ENCODE measurements at places on chromosomes 6 and 20.

DNA sequence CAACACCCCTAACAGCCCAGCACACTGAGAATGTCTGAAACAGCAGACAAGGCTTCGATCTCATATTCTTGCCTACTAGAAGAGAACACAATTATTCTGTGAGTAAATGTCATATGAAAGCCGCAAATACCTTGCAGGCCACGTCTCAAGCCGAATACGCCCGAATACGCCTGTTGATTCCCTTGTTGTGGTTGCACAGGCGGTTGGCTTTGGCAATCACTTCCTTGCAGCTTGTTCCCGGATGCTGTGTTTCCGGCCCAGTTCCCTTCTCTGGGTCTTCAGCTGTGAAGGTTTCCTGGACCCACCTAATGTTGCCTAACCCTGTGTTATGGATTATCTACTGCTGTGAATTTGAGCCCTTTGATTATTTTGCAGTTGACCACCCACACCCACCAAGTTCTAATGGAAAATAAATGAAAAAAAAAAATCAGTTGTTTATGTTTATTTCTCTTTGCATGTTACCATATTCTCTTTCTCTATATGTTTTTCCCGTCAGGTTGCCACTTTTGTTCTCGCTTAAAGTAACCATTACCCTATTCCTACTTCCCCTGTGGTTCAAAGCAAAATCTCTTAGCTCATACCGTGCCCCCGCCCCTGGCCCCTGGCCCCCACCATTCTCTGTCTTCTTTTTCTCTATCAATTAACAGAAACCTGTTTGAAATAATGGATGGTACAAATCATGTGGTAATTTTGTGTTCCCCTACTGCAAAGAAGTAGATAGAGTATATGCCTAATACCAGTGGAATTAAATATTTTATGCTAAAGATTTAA lies 172.4 kb downstream of the ADGB start:
- no peaks in the 10 kb centered on the region for H3K27me3 ChIP-seq
- no peaks in the 10 kb centered on the region for H3K36me3 ChIP-seq
- peak overlapping the region; percentile 7 for H3K4me3 ChIP-seq
- peak; percentile 66 for DNase-seq

DNA sequence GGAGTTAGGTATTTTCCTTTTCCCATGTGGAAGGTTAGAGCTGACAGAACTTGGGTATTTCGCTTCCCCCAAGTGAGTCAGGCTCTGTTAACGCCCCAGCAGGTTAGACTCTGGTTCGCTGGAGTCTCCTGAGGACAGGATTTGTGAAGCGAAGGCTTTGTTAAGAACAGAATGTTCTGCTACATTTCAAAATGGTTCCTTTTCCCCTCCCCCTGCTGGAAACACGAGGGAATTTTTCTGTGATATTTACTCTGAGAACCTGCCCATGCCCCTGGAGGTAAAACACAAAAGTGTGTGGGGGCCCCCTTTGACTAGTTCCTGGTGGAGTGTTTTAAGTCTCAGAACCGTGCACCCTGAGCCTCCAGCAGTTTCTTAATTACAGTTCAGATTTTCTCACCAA lies 731.4 kb upstream of the CITED2 start:
- no peaks in the 10 kb centered on the region for H3K36me3 ChIP-seq
- no peaks in the 10 kb centered on the region for H3K4me1 ChIP-seq
- no peak for DNase-seq
- H3K4me3 ChIP-seq: no peak overlapping the region
- no peaks in the 10 kb centered on the region for H3K27me3 ChIP-seq

DNA sequence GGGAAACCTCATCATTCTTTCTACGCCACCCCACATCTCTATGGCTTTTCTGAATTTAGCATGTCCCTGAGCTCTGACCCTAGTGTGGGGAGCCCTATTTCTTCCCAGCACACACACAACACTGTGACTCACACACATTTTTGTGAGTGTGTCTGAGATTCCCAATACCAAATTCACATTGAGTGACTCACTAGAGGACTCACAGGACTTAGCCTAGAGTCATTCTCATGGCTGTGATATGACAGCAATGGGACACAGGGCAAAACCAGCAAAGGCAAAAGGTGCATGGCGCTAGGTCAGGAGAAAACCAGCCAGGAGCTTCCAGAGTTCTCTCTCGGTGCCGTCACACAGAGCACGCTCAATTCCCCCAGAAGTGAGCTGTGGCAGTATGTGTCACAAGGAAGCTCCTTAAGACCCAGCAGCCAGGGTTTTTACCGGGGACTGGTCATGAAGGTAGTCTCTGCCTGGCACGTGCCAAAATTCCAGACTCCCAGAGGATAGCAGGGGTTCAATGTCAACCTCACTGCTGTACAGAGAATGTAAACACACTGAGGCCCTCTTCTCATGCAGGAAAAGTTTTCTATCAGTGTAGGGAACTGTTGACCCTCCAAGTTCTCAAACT lies 6.2 kb downstream of the CSTL1 start:
- no peak overlapping the region for H3K27ac ChIP-seq
- DNase-seq: no peak
- no peaks in the 10 kb centered on the region for H3K36me3 ChIP-seq
- H3K4me1 ChIP-seq: no peaks in the 10 kb centered on the region
- no peaks in the 10 kb centered on the region for H3K27me3 ChIP-seq

DNA sequence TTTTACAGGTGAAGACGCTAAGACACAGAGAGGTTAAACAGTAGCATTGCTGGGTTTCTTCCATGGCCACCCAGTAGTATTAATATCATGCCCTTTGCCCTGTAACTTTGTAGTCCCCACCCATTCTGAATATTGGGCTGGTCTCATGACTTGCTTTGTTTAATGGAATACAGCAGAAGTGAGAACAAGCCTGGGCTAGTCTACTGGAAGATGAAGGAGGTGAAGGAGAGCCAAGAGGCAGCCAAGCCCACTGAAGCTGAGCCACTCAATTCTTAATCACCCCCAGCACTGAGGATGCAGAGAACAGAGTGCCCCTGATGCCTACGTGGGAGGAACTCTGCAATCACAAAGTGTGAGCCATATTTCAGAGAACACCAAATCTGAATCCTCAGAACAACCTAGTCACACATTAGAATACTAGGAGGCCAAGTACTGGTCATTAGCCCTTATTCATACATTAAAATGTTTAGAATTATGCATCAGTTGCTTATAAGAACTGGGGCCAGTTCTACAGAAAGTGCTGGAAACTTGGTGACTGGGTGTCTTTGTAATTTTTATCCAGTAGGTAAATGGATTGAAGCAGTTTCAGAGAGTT lies 270.1 kb upstream of the PRND start:
- H3K36me3 ChIP-seq: no peaks in the 10 kb centered on the region
- DNase-seq: no peak
- H3K27me3 ChIP-seq: no peaks in the 10 kb centered on the region

All from lower lobe of right lung (tissue), 2 donors.